ENCODE measurements at places on chromosomes 5 and 9.

- no peak for DNase-seq
Observed at GRCh38 chr9:124818431-124819281, 34.6 kb upstream of the WDR38 start.

- no peak for DNase-seq
Observed at GRCh38 chr5:137292461-137293027, 206.6 kb downstream of the SPOCK1 start.

- DNase-seq: peak; percentile 6
Observed at GRCh38 chr9:128419061-128419925, 1.4 kb upstream of the CERCAM start.

GRCh38 chr9:93587651-93588347, 11.4 kb downstream of the PHF2 start:
- no peak for DNase-seq

DNA sequence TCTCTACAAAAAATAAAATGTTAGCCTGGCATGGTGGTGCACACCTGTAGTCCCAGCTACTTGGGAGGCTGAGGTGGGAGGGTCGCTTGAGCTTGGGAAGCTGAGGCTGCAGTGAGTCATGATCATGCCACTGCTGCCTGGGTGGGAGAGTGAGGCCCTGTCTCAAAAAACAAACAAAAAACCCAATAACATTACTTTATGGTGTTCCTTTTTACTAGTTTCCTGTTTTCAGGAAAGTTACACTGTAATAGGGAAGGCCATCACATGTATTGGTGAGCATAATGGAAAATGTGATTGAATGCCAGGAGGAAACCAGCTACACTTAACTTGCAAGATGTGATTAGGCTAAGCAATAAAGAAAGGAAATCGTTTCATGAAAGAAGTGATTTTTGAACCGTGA, 42.7 kb downstream of the SV2C start:
- DNase-seq: no peak

DNA sequence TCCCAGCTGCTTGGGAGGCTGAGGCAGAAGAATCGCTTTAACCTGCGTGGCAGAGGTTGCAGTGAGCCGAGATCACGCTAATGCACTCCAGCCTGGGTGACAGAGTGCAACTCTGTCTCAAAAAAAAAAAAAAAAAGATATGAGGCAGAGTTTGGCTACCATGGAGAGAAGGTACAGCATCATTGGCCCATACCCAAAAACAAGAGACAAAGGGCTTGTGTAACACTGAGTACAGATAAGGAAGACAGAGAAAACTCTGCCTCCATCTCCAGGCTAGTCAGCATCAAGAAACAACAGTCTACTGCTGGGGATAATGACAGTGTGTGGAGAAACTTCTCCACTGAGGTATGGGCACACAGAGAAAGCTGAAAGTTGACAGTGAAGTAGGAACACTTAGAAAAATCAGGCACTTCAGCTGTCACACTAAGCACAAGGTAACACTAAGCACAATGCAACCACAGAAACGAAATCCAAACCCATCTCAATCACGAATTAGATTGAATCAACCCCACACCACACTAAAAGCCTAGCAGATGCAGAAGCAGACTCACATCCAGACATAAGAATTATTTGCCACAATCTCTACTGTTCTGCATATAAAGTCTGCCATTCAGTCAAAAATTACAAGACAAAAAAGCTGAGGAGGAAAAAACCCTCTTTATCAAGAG, 10.5 kb downstream of the PJA2 start:
- DNase-seq: no peak

GRCh38 chr5:119243888-119244287, 111.9 kb upstream of the TNFAIP8 start:
- no peak for DNase-seq

GRCh38 chr9:91900797-91901177, 49.2 kb downstream of the ROR2 start:
- no peak for DNase-seq
